ENCODE measurements at places on chromosomes 6 and 20.

- DNase-seq: no peak
These were observed 2.9 kb downstream of the ATXN1 start for GRCh38 chr6:16758163-16758975.

- DNase-seq: no peak
These were observed 661.3 kb downstream of the BCKDHB start for GRCh38 chr6:80767808-80768207.

DNA sequence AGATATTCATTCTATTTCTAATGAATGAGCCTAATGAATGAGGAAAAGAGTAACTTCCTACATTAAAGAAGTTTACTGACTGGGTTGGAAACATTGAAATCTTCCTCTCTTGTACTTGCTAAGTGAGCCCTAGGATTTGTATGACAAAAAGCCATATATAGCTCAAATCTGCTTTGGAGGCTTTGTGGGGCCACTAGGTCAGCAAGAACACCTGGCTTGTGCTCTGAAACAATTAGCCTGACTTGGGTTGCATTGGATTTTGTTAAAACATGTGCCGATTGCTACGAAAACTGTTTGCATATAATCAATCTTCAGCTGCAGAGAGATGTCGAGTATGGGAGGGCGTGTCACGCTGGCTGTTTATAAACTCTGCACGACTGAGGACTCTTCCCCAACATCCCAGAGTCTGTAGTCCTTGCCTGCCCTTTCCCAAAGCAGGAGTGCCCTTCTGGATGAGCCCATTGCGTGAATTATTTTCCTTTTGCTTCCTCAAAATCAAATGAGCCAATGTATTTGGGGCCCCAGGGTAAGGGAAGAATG is 684.8 kb downstream of the DHX35 start:
- no peak for DNase-seq

DNA sequence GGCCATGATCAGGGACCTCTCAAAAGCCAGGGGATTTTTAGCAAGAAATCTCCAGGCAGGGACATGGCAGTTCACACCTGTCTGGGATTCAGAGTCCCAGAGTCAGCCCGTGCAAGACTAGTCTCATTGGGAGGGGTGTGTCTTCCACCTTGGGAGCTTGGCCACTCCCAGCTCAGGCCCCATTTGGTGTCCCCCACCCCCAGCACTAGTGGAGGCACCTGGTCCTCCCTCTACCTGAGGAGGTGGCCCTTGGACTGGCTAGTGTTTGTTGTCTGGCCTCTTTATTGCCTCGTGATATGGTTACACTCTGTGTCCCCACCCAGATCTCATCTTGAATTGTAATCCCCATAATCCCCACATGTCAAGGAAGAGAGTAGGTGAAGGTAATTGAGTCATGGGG is 140.8 kb upstream of the PHACTR3 start:
- DNase-seq: no peak

DNA sequence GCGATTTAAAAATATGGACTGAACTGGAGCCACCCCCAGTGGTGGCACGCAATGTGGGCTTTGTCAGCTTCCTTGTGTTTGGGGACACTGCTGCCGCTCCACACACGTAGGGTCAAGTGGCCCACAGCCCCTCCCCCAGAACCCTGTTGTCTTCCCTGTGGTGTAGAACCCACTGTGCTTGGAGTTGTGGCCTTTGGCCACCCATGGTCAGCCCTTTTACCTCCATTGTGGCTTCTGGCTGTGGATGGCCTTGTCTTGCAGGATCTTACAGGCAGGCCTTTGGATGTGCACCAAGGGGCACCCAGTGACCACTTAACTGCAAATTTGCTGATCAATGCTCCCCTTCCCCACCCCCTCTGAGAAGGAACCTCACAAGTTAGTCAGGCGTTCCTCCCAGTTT is 2.0 kb upstream of the LEMD2 start:
- DNase-seq: no peak

GRCh38 chr6:162026843-162027242 is 700.7 kb downstream of the PRKN start:
- no peak for DNase-seq

DNA sequence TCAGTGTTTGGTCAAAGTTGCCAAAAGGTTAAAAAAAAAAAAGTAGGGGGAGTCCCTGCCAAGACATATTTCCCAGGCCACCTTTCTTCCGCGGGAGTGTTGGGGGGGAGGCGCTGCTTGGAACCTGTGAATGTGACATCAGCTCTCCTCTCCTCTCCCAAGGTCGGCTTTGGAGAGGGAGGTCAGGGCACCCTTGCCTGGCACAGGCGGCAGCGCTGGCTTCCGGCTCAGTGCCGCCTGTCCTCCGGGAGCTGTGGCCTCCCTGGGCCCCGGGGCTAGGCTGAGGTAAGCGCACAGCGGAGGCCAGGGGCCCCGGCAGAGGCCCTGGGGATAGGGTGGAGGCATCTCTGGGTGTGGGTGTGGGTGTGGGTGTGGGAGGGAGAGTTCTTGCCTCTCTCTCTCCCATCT is 1.9 kb upstream of the EDN1 start:
- DNase-seq: no peak

GRCh38 chr20:58076405-58076804 is 152.0 kb downstream of the ANKRD60 start:
- DNase-seq: no peak

DNA sequence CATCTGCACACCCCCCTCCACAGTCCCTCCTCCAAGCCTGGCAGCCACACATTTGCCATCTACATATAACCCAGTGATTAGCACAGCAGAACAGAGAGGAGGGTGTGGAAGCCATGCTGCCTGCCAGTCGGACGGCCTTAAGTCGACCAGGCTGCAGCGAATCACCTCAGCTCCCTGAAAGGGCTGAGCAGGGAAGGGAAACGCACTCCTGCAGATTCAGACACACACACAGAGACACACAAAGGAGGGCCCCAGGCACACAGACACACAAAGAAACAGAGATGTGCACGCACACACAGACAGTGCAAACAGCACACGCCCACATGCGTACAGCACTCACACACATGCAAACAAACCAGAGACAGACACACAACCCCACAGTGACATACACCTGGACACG is 11.2 kb upstream of the SIRPA start:
- DNase-seq: no peak

- DNase-seq: no peak
These were observed 24.3 kb downstream of the ARHGAP18 start for GRCh38 chr6:129685662-129686031.

GRCh38 chr6:149895833-149896271 is 2.1 kb downstream of the RAET1E start:
- no peak for DNase-seq

GRCh38 chr6:26363882-26364701 is 906 bp upstream of the BTN3A2 start:
- DNase-seq: no peak

DNA sequence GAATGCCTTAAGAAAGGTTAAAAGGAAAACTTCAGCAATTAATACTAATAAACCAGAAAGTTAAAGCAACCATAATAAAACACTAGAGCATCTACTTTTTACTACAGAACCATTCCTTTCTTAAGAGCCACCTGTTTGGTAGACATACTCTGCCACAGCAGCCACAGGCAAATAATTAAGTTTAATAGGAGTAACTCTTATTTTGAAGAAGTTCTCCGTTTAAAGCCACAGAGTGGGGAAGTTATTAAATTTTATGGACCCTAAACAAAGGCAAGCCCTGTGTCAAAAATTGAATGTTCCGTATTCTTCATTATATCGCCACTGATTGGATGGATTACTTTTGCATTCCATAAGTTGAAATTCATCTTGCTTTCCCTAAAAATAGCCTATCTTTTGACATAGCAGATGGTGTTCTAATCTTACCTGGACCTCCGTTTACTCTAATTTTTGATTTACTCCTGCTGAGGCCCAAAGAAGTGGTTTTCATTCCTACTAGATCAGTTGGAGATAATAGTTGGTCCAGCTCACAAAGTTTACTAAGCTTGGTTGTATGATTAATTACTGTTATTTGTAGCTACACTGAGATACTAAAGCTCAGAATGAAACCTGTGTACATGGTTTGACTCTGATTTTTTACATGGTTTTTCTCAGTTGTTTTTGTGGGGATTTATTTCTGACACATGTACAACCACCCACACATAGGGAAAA is 140.4 kb upstream of the SUPT3H start:
- DNase-seq: no peak

- no peak for DNase-seq
These were observed 96.7 kb downstream of the PHF3 start for GRCh38 chr6:63732336-63732735.

DNA sequence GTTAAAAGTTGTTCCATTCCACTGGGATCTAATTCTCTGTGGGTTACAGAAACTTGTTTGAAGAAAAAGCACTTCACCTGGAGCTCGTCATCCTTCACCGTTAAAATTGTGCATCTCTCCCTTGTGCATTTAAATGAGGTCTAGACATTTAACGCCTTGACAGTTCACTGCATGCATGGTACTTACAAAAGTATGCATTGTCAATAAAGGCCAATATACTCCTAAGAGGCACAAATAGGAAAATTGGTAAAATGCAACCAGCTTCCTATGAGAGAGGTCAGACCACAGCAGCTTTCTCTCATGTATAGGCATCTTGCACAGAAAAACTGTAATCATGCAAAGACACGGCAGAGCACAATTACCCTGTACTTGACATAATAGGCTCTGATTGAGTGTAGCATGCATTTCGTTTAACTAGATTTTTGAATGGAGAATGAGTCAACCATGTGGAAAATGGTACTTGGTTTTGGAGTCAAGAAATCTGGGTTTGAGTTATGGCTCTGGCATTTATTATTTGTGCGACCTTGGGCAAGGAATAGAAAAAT is 378.5 kb downstream of the RFPL4B start:
- no peak for DNase-seq

GRCh38 chr20:5531318-5532081 is 214.7 kb upstream of the PROKR2 start:
- no peak for DNase-seq

DNA sequence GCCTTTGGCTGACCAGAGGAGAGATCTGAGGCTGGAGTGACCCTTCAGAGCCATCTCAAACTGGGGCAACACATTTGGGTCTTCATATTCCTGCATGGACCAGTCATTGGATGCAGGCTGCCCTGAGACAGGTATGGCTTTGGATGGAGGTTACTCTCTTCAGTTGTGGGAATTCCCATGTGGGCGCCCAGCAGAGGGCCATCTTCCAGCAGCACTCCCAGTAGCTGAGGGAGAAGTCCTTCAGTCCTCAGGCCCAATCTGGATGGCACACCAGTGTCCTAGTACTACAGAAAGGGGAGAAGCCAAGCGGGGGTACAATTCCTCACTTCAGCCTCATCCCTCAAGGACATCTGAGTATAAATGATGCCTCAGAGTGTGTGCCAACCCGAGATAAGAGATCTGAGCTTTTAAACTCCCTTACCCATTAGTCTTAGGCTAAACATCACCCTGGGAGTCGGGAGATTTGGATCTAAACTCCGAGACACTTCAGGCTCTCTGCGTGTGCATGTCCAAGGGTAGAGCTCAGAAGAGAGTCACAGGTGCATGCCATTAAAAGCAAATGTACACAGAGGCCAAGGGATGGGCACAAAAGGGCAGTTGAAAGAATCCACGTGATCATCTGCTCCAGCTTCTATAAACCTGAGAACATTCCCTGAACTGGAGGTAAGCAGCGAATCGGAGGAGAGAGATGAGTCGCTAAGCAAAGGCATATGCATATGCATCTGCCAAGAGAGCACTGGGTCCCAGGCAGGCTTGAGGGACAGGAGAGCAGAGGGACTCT is 204.6 kb downstream of the CD83 start:
- no peak for DNase-seq

DNA sequence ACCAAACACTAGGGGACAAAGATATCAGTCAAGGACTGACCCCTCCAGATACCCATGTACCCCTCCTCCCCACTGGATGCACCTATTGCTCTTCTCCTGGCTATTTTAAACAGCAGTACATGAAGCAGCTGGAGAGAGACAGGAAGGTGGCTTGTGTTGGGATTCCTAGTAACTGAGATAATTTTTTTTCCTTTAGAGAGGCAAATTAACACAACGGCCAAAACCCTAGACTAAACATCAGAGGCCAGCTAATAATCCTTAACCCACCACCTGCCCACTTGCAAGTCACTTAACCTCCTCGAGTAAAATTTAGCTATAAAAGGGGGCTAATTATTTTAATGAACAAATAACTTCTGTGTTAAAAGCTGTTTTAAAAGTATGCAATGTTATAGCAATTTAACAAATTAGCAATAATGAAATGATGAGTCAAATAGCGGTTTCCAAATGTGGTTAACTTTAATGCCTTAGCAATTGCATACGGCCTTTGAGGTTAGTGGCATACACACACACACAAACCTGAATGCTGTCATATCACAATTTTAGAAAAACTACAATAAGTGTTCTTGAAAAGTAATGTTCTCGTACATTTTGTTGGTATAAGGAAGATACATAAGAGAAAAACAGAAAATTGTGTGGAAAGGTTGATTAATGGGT is 151.7 kb downstream of the FRK start:
- no peak for DNase-seq

DNA sequence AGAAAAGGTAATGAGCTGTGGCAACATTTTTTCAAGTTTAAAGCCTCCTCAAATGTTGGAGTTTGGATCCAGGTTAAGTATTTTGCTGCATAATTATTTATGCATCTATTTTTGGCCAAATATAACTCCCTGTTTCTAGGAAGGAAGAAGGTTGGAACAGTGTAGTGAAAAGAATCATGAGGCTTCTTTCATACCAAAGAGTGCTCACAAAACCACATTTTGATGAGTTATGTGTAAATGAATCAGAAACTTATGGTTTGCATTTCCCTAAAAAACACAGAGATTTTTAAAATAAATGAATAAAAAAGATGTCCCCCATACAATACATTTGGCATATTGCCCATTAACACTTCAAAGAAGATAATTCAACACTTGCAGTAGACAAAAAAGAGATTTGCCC is 246.9 kb upstream of the PRDM1 start:
- no peak for DNase-seq

DNA sequence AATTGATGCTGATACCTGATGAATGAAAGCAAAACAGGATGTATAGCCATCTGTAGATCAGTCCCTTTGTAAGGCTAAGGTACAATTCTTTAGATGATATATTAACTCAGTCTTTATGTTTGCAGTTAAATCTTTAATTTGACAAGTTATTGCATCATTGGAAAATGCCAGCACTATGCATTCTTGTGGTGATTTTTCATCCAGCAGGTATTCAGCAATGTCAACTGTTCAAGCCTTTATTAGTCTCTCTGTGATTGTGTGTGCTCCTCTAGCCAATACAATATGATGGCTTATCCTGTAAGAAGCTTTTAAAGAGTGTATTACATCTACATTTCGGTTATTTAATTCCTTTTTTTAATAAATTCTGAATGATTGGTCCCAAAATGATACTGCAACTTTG is 34.3 kb downstream of the HLA-DMB start:
- no peak for DNase-seq

DNA sequence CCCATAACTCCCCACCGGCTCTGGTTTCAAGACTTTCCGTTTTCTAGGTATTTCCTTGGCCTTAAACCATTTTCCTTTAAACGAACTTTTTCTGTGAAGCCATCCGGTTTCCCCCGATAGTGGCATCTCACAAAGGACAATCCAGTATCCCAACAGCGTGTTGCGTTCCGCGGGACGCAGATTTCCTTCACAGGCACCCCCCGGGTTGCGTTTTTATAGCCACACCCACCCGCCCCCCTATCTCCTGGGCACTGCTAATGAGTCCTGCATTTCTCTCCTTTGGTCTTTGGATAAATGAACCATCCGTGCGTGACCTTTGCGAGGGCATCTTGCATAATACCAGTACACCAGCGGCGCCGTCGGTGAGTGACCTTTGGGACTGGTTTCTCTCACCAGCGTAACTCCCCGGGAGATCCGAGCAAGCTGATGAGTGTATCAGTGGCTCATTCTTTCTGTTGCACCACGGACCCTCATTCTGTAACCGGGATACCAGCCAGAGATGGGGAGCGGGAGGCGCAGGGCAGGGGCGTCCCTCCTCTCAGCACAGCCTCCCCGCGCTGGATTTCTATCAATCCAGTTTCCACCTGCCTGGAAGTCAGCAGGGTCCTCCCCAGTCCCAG is 586 bp upstream of the NQO2 start:
- no peak for DNase-seq
